ENCODE measurements at places on chromosomes 12 and 14.

DNA sequence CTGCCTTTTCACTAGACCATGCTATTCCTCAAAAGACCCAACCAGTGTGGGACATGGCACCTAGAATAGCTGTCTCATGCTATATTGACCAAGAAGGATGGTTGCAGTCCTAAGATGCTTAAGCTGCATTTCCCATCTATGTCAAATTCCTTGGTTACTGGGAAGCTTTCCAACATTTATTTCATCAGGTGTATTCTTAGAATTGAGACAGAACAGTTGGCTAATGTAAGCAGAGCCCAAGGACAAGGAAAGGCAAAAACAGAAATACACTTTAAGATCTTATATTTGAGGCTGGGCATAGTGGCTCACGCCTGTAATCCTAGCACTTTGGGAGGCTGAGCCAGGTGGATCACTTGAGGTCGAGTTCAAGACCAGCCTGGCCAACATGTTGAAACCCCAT is 24.7 kb downstream of the ARG2 start:
- H3K36me3 ChIP-seq: peaks cover 32% of the 10 kb centered on the region
- no peak overlapping the region for H3K4me3 ChIP-seq
- no peak for DNase-seq
- H3K27ac ChIP-seq: no peak overlapping the region
- H3K27me3 ChIP-seq: no peaks in the 10 kb centered on the region

GRCh38 chr12:6950811-6951540 is at the start of gene PTPN6:
TSS of gene PTPN6 (plus strand) at chr12:6951356. CDS start at chr12:6951513, 157 bp downstream.
- peak within 1 kb of the TSS; percentile 44 for H3K4me3 ChIP-seq
- peak within 1 kb of the TSS; percentile 63 for H3K27ac ChIP-seq
- DNase-seq: no peak
- H3K4me1 ChIP-seq: peaks cover 21% of the 10 kb centered on the region

- no peaks in the 10 kb centered on the region for H3K4me1 ChIP-seq
- DNase-seq: peak; percentile 17
- no peaks in the 10 kb centered on the region for H3K27me3 ChIP-seq
- peaks cover 8% of the 10 kb centered on the region for H3K36me3 ChIP-seq
- H3K27ac ChIP-seq: no peak overlapping the region
- no peak overlapping the region for H3K4me3 ChIP-seq
Observed at GRCh38 chr12:121939186-121939585, 20.8 kb downstream of the CFAP251 start.

DNA sequence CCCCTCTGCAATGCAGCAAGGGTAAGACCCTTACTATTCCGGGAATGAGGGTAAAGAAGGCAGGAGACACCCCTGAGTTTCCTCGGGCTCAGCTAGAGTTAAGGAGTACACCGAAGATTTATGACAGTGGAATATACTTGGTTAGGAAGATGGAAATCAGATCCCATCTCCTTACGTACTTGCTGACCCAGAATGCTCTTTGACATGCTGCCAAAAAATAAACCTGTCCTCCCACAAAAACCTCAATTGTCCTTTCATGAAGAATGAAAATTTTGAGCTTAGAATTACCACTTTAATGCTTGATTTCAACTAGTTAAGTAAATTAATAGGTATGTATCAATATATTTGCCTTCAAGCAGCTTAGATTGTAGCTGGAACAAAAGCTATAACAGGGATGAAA is 99.5 kb downstream of the PRIMA1 start:
- H3K27ac ChIP-seq: no peak overlapping the region
- H3K4me1 ChIP-seq: no peaks in the 10 kb centered on the region

GRCh38 chr12:5521456-5522325 is 89.8 kb downstream of the NTF3 start:
- DNase-seq: peak; percentile 49
- no peak overlapping the region for H3K4me3 ChIP-seq
- H3K36me3 ChIP-seq: no peaks in the 10 kb centered on the region
- H3K27me3 ChIP-seq: peaks cover 11% of the 10 kb centered on the region
- H3K27ac ChIP-seq: no peak overlapping the region

GRCh38 chr12:64172143-64172970 is 49.7 kb downstream of the KICS2 start:
- H3K4me1 ChIP-seq: peaks cover 5% of the 10 kb centered on the region
- no peak overlapping the region for H3K4me3 ChIP-seq
- H3K27me3 ChIP-seq: no peaks in the 10 kb centered on the region
- no peak overlapping the region for H3K27ac ChIP-seq
- no peak for DNase-seq
- H3K36me3 ChIP-seq: no peaks in the 10 kb centered on the region

DNA sequence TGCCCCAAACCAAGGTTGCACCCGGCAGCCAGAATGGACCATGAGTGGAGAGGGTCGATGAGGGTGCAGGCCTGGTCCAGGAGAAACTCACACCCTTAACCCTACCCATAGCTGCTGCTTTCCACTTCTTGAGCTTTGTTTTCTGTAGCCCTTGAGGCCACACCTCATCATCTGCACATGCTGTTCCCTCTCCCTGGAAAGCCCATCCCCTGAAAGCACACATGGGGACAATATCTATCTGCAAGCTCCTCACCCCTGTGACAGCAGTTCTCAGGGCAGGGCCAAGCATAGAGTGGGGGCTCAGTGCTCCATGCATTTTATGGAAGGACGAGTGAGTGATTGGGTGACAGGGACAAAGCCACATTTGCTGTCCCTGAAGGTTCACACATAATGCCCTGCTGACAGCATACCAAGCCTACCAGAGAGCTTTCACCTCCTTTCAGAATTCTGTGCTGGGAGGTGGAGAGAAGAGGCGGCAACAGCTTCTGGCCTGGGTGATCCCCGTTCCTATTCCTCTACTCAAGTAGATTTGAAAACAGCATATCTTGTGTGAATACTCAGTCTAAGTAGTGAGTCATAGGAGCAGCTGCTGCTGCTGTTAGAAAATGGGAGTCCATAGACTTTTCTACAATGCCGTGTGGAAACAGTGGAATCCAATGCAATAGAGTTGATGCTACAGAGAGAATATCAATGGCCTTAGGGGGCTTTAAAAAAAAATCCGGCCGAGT is 44.6 kb downstream of the SRGAP1 start:
- no peak for DNase-seq
- H3K4me1 ChIP-seq: no peaks in the 10 kb centered on the region
- H3K27me3 ChIP-seq: no peaks in the 10 kb centered on the region
- no peak overlapping the region for H3K4me3 ChIP-seq
- H3K36me3 ChIP-seq: no peaks in the 10 kb centered on the region

Measured in suprapubic skin (tissue), 4 donors.